ENCODE measurements at places on chromosomes 4 and X.
A peak's percentile ranks its signal among the peaks of the same experiment; 100 is the strongest.

GRCh38 chr4:17109126-17109525 is 210.7 kb upstream of the LDB2 start:
- no peak for DNase-seq

- DNase-seq = no peak
These were observed 106.5 kb downstream of the ATP11C start for GRCh38 chrX:139826065-139827044.

DNA sequence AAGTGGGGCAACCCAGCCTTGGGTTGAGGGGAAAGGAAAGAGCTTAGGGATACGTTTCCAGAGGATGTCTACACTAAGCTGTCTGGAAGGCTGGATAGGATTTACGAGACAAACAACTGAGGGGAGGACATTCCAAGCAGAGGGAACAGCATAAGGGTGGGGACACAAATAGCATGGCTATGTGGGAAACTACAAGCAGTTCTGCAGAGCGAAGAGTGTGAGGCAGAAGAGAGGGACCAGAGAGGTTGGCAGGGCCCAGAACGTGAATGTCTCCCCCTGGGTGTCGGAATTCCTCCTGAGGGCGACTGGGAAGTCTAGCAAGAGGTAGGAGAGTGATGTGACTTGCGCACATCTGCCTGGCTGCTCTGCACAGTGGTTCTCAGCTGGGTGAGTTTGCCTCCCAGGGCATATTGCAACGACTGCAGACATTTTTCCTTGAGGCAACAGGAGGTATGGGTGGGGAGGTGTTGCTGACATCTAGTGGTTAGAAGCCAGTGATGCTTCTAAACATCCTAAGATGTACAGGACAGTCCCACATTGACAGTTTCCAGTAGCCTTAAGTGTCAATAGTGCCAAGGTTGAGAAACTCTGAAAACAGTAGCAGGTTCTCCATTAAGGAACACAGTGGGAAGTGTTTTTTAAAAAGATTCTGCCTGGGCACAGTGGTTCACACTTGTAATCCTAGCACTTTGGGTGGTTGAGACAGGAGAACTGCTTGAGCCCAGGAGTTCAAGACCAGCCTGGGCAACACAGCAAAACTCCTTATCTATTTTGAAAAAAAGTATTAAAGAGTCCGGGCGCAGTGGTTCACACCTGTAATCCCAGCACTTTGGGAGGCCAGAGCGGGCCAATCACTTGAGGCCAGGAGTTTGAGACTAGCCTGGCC is 9.2 kb downstream of the NDUFA1 start:
- DNase-seq = peak; percentile 6

- DNase-seq = no peak
These were observed 436.2 kb downstream of the FAT4 start for GRCh38 chr4:125750828-125751466.

GRCh38 chr4:141540643-141541042 is 95.7 kb upstream of the IL15 start:
- DNase-seq = no peak

DNA sequence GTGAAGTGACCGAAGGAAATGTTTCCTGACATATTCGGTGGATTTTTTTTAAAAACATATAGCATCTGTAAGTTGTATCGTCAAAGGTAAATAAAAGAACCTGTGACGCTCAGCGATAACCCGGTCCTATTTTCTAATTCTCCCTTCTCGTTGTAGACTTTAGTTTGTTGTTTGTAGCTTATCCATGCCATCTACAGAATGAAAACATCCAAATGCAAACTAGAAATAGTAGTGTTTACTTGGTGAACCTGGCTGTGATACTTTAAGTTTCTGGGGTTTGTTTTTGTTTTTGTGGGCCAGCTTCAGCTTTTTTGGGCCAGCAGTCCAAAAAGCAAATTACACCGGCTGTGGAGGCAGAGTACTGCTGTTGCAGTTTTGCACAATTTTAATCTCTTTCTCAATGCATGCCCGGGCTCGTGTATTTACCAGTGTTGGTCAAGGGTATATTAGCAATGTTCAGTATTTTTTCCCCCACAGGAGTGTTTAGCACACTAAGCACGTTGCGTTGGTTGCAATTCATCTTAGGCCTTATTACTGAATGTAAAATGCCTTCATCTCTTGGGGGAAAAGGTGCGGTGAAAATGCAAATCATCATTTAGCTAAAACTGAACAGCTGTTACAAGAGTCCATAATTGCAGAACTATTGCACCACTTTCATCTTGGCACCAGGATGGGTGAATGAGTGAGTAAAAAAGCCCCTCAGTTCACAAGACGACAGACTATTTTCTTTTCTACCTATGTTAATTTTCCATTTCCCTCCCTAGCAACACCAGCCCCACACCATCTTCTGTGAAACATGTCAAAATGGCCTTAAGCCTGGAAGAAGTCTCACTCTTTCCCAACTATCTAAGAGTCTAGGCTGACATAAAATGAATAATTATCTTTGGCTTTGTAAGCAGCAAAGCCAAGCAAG is 1.7 kb upstream of the CNOT6L start:
- DNase-seq = no peak

- DNase-seq = no peak
These were observed 276.4 kb downstream of the RPA4 start for GRCh38 chrX:97159916-97160800.

DNA sequence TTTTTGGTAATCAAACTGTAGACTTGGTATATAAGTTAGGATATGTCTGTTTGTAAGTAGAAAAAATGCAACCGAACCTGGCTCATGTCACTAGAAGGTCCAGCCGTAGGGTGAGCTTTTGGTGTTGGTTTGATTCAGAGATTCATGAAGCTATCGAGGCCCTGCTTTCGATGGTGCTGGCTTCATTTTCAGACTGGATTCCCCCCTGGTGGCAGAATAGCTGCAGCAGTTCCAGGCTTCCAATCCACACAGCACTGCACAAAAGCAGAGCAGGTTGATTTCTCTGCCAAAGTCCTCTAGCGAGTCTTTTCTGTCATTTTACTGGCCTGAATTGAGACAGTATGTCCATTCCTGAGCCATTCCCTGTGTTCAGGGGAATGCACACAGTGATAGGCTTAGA is 33.1 kb downstream of the PDK3 start:
- no peak for DNase-seq

DNA sequence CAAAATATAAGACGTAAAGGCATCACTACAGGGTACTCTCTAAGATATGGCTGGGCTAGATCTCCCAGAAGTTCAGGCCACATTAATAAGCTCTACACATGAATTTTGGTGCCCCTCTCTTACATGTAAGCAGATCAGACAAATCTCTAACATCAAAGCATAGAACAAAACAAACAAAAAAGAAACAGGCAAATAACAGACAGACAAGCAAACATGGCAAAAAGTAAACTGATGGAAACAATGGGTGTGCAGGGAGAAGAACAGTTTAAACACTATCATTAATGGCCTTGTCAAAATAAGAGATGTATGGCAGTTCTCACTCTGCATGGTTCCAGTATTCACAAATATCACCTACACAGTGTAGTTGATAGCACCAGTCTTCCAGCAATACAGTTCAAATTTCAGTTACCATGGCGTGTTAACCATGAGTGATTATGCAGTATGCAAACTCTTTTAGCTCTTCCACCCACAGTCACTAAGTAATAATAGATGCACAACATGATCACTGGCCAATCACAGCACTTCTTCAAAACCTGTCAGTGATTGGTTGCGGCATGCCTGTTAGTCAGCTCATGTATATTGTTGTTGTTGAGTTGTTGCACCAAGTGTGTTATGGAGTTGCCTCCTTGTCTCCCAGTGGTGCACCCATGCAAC is 110.7 kb upstream of the TLR3 start:
- DNase-seq = no peak

- DNase-seq = peak; percentile 24
These were observed 8.0 kb upstream of the CPEB2 start for GRCh38 chr4:14994242-14994641.

DNA sequence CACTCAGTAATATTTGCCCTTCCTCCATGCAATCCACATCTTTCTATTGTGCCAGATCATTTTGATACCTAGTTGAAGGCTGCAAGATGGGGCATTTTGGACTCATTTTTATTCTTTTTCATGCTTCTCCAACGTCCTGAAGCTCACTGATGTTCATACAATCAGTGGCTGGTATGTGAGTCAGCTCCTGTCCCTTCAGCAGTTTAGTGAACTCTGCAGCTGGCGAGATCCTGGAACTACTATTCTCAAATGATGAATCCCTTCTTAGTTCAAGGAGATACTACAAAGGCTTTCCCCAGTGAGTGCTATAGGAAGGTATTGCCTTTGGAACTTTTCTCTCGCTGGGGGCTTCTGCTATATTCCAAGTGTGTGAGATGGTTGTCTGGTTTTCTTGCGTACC is 9.6 kb upstream of the CCDC149 start:
- no peak for DNase-seq

DNA sequence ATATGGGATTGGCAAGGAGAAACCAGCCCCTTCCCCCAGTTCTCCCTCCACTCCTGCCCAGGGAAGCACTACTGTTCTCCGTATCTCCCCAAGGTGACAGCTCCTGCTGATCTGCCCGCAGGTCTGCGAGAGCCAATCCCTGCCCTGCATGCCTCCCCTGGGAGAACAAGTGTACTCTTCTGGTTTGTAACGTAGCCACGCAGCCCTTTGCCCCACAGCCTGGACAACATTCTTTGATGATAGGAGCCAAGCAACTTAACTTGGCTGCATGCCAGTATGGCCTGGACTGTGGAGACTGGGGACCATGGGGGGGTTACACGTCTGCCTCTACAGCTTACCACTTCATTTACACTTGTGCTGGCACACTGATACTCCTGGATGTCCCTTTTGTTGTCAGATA is 2.0 kb downstream of the STBD1 start:
- no peak for DNase-seq

- no peak for DNase-seq
These were observed 293.3 kb upstream of the TBX22 start for GRCh38 chrX:79721234-79721633.

GRCh38 chr4:103754844-103755243 is 35.1 kb upstream of the TACR3 start:
- no peak for DNase-seq

DNA sequence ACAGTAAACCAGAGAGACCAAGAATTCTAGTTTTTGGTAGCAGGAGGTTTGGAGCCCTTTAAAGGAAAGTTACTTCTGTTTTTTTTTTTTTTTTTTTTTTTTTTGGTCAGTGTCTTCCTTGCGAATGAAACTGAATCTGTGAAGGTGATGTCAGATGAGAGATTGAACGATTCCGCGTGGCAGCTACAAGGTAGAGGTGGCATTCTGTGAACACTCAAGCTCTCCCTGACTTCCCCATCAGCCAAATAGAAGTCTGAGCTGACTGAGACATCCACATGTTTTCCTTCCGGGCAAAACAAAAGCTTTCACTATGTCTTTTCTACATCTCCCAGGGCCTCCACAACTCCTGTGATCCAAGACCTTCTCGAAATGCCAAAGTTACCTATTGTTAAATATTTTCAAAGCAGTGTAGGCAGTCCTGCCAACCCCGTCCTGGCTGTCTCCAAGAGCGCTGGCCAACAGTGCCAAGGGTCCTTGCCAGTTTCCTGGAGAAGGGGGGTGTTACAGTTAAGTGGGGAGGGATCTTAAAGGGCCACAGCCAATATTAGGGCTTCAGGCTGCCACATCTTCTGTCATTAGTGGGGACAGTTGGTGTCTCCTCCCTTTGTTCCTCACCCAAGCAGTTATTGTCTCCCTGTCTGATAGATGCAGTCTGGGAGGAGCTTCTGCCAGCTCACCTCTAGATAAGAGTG is 102.9 kb upstream of the SLC34A2 start:
- DNase-seq = no peak

- no peak for DNase-seq
These were observed 105.8 kb upstream of the NWD2 start for GRCh38 chr4:37138789-37139188.

DNA sequence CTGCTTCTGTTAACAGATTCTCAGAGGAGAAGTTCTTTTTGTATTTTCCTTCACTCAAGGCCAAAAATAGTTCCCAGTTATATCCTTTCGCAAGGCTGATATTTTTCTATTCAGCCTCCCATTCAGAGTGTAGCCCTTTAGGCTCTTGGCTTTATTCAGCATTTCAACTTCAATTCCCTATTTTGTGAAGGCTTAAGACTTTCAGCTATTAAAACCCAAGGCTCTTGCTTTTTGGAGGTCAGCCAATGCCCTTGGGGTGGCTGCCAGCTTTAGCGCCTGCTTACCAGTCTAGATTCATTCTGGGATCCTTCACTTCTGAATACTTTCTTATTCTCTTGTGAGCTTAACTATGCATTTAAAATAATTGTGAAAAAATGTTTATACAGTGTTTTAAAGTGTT is 57.3 kb upstream of the ADGRA3 start:
- no peak for DNase-seq

GRCh38 chr4:82124365-82124764 is 249.4 kb downstream of the HNRNPD start:
- no peak for DNase-seq

DNA sequence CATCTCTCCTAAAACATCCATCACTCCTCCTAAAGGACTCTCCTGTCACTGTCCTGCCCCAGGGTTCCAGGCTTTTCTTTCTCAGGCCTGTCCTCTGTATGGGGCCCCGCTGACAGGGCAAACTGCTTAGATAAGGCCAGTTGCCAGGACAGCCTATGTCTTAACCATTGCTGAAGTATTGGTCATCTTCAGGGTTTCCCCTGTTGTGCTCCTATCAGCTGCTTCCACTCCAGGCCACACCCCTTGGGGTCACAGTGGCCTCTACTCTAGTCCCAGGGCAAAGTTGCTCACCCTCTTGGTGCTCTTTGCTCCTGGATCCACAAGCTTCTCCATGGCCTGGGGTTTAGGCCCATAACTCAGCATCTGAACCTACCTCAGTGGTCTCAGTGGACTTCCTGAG is 138.0 kb upstream of the PJA1 start:
- DNase-seq = no peak

DNA sequence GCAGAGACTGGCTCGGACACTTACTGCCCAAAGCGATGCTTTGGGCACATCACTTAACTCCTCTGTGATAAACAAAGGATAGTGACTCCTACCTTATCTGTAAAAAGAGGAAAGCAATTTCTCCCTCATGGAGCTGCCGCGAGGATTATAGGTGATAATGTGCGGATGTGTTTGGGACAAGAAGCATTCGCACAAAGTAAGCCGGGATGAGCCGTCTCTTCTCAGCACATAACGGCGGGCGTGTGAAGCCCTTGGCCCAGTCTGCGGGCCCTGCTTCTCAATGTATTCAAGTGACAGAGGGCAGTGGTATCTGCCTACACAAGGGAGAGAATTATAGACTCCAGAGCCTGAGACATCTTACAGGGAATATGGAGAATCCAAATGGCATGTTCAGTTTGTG is 550.3 kb upstream of the CPEB2 start:
- no peak for DNase-seq

- DNase-seq = no peak
These were observed 52.7 kb downstream of the DCLK2 start for GRCh38 chr4:150130933-150131332.

- DNase-seq = no peak
These were observed 2.6 kb downstream of the FLNA start for GRCh38 chrX:154371789-154372300.

DNA sequence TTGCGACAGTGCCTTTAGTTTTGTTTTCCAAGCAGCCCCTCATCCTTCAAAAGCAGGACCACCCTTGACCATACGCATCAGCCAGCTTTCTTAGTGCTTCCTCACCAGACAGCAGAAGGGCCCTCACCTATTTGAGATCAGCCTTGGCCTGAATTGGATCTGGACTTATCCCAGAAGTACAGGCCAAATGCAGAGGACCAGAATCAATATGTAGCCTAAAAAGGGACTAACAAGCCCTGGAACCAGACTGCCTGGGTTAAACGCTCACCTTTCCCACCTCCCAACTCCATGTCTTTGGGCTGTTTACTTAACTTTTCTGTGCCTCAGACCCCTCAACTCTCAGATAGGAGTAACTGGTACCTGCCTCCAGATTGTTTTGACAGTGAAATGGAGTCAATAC is 77.7 kb upstream of the ATP6AP2 start:
- no peak for DNase-seq

- no peak for DNase-seq
These were observed 7.5 kb downstream of the FRYL start for GRCh38 chr4:48772556-48772955.
